ENCODE measurements at places on chromosomes 3 and 15.

DNA sequence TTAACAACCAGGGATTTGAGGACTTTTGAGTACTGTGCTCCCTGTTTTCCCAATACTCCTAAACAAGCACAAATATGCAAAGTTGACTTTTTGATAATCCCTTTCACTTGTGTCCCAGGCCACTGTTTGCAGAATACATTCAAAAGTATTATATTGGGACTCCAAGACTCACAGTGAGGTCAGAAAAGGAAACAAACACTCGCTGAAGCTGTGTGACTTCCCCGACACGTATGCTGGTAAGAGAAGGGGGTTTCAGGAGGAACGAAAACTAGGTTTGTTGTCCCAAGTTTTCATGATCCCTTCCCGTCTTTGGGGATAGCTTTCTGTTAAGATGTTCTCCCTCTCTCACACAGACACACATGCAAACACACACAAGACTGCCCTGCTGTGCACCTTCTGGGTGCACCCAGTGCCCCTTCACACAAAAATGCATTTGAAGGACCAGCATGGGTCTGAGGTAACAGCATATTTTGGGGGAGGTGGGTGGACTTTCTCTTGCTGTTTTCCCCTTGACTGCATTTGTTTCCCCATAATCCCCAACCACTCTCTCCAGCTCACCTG, 225.2 kb upstream of the PRICKLE2 start:
- DNase-seq, result no peak

DNA sequence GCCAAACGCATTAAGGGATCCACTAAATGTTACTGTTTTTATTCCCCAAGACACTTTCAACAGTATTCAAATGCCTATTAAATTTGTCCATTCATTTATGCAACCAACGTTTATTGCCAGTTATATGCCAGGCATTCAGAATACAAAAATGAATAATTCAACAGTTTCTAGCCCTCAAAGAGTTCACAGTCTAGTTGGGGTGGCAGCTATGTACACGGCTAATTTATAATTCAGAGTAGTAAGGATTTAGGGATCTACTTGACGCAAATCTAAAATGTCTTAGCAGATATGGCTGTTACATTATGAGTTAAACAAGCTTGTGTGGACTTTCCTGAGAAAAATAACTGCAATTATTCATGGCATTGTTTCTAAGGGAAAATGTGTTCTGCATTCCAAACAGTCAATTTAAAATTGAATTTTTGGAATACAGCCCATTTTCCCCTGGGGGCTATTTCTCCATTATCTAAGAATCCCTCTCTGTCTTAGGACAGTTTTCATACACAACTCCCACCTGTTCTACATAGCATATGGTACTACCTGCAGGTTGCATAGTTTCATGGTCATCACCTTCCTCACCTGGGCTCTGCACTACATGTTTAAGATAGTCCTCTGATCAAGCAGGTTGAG, 11.5 kb upstream of the MSL2 start:
- no peak for DNase-seq

DNA sequence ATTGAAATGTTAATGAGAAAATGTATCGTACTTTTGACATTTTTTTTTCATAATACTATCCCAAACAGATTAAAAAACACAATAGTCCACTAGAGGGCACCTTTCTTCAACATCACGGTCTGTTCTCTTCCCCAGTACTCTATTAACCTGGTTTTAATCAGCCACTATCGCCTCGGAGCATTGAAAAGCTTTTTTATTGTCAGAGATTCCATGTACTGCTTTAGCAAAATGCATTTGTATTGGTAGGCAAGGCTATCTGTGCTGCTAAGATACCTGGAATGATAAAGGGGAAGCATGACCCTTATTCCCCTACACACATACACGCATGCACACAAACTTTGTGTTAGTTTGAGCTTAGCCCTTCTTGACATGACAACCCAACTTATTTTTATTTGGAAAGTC, 160.1 kb upstream of the IL12A start:
- DNase-seq, result peak; percentile 6

GRCh38 chr3:132285620-132285945, 31.6 kb upstream of the ACP3 start:
- no peak for DNase-seq

GRCh38 chr3:13372656-13373055, 47.5 kb downstream of the NUP210 start:
- DNase-seq, result no peak

DNA sequence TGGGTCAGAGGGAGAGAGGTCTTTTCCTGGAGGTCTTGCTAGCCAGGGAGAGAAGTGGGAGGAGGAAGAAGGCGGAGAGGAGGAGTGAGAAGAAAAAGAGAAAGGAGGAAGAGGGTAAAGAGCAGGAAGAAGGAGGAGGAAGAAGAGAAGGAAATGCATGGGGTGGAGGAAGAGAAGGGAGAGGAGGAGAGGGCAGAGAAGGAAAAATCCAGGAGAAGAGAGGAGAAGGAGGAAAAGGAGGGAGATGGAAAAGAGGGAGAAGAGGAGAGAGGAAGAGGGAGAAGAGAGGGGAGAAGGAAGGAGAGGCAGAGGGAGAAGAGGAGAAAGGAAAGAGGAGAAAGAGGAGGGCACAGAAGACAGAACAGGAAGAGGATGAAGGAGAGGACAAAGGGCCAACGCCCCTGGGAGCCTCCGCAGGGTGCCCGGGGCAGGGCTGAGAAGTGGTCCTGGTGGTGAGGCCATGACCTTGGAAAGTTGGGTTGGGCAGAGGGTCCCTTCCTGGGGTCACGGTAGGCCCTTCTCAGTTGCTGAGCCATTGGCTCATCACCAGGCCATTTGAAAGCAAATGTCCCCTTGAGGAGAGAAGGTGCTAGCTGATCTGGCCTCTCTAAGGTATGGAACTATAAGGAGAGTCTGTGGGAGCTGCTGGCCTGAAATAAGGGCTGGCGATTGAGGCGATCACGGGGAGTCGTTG, 1.2 kb upstream of the SEMA3F start:
- no peak for DNase-seq

- no peak for DNase-seq
These were observed at the start of gene PIGZ for GRCh38 chr3:196968233-196969133. Gene PIGZ (minus strand): TSS chr3:196968833. CDS start chr3:196952031, 16,802 bp downstream.

- no peak for DNase-seq
These were observed 91.8 kb upstream of the PLXNA1 start for GRCh38 chr3:126891141-126891540.

- DNase-seq, result no peak
These were observed 2.1 kb upstream of the CMTM8 start for GRCh38 chr3:32236377-32236776.

- no peak for DNase-seq
These were observed 310.3 kb downstream of the OXSM start for GRCh38 chr3:26100176-26100575.

DNA sequence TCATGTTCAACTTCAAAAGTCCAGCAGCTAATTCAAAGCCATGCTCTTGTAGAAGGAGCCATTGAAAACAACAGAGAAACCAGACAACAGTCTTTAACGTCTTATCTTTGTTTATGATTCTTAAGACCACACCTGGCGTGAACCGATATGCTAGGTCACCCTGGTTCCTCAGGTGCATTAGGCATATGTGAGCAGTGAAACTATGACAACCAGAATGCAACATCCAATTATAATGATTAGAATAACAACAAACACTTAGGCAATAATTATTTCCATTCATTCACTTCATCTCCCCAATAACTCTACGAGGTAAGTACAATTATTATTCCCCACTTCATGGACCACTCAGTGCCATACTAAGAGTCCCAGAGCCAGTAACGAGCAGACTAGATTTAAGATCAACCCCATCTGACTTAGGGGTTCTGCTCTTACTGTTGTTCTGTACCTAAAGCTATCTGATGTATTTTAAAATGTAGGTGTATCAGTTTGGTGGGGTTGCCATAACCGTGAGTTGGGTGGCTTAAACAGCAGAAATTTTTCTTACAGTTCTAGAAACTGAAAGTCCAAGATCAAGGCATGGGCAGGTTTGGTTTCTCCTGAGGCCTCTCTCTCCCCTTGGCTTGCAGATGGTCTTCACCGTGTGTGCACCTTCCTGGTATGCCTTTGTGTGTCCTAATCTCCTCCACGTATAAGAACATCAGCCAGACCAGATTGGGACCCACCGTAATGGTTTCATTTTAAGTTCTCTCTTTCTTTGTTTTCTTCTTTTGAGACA, 997.8 kb upstream of the CFAP20DC start:
- DNase-seq, result no peak

- DNase-seq, result peak; percentile 65
These were observed 5.6 kb downstream of the CD96 start for GRCh38 chr3:111547631-111548030.

DNA sequence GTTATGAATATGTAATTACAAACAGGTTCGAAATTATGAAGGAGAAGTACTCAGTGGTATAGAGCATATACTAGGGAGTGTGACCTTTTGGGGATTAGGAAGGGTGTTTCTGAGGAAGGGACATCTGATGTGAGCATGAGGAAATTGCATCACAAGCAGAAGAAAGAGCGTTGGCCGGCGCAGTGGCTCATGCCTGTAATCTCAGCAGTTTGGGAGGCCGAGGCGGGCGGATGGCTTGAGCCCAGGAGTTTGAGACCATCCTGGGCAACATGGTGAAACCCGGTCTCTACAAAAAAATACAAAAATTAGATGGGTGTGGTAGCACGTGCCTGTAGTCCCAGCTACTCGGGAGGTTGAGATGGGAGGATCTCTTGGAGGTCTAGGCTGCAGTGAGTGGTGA, 6.9 kb downstream of the CMTM7 start:
- DNase-seq, result no peak

DNA sequence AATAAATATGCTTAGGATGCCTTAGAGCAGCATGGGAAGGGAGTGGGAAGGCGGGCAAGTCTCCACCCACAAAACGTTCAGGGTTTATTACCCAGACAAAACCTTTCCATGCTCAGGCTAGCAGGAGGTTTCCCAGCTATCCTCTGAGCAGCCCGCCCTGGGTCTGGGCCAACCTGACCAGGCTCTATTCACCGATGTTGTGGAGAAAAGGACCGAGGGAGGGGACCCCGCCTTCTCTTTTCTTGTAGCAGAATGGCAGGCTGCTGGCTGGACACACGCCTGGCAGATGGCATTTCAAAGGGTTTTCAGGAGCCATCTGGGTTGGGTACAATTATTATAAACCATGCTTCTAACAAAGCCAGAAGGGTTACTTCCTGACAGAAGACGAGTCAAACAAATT, 540.9 kb downstream of the MAGI1 start:
- DNase-seq, result no peak

GRCh38 chr3:123156276-123156995, 45.3 kb upstream of the SEC22A start:
- no peak for DNase-seq

DNA sequence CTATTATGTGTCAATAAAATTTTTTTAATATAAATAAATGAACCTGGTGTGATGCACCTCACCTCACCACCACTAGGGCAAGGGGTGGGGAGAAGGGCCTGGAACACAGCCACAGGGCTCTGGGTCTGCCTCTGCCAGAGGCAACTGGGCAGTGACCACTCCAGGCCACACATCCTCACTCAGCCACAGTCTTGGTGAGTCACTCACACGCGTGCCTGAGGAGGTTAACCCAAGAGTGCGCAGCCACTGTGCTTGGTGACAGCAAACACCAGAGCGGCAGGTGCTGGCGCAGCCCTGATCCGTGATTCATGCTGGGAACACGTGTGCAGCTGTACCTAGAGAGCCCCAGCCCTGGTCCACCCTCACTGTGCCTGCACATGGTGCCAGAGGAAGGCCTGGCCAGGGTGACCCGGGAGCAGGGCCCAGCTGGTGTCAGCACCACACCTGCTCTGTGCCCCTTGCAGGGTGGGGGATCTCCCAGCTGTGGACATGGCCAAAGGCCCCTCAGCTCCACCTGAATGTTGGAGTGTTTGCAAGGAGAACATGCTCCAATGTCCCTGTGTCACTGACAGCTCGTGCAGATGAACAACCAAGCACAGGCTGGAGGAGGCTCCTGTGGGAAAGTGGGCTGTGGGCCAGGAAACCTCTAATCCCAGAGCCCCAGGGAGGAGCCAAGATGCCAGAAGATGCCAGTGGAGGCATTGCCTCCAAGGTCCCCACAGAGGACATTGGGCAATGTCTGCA, 2.1 kb downstream of the SLC41A3 start:
- no peak for DNase-seq

DNA sequence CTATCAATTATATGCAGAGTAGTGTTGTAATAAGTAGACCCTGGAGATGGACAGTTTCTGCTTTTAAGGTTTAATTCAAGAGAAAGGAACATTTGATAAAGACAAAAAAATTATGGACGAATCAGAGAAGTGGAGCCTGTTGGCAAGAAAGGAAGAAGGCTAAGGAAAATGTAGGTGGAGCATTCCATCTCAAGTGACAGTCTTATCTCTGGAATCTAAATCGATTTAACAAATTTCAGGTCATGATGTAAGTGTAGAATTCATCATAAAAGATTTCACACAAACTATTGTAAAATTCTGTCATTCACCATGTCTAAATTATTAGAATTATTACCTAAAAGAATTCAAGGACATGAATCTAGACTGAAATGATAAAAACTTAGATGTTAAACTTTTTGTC, 36.3 kb downstream of the TSC22D2 start:
- DNase-seq, result no peak

- DNase-seq, result no peak
These were observed 297.8 kb downstream of the SATB1 start for GRCh38 chr3:18127174-18127858.

- DNase-seq, result no peak
These were observed 20.3 kb upstream of the CYP11A1 start for GRCh38 chr15:74387621-74388362.

- DNase-seq, result peak; percentile 77
These were observed 28.8 kb upstream of the UBL7 start for GRCh38 chr15:74489518-74490338.

DNA sequence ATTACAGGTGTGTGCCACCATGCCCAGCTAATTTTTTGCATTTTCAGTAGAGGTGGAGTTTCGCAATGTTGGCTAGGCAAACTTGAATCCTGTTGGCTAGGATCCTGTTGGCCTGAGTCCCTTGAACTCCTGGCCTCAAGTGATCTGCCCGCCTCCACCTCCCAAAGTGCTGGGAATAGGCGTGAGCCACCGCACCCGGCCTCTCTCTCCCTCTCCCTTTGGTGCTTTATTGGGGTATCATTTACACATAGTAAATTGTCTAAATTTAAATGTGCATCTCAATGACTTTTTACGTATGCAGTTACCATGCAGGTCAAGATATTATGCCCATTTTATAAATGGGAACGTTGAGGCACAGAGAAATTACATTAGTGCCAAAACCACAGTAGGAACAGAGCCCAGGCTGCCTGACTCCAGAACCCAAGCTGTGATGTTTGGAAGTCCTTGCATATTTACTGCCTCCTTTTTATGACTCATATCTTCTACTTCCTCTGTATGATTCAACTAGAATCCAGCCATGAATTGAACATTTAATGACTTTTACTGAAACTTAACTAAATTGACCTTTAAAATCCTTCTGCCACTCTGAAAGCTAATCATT, 34.0 kb upstream of the RPP14 start:
- no peak for DNase-seq

DNA sequence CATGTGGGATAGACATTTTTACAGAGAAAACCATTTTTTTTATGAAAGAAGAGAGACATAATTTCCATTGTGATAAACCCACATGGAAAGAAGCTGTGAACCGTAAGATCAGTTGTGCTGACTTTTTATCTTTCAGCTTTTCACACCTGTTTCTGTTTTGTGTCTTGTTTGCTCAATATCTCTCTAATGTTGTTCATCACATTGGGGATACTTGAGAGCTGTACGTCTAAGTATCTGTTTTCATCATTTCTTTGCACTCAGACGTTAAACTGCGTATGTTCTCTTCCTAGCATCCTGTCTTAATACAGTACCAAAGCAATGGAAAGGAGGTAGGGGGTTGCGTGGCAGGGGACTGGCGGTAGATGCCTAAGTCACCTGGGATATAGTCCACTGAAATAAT, 449.0 kb downstream of the NAALADL2 start:
- DNase-seq, result no peak

All from CD4-positive, alpha-beta T cell treated with Interleukin-1 beta for 1 hour (primary cell).